ENCODE measurements at places on chromosomes 7 and 10. TPM values are rescaled to one million over a fixed set of nuclear protein-coding genes. Genes with fewer than 3 reads are reported as not detected.

DNA sequence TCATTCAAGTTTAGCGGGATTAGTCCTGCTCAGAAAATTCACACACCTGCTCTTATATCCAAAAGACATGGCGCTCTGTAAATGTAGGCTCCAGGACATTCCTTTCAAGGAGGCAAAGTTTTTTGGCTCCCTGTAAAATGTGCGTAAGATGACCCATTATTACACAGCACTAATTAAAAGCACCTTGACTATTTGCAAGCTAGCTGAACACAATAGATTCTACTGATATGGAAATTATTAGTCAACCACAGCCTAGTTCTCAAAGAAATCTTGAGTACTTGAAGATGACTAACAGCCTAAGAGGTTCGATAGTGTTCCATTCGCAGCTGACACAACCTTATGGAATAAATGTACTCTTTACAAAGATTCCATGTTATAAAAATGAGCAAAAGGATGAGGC is 175.2 kb downstream of the BMPER start:
- DNase-seq, result no peak
- no peaks in the 10 kb centered on the region for H3K36me3 ChIP-seq
- no peaks in the 10 kb centered on the region for H3K27me3 ChIP-seq
- no peak overlapping the region for H3K4me3 ChIP-seq
- peaks cover 2% of the 10 kb centered on the region for H3K4me1 ChIP-seq

DNA sequence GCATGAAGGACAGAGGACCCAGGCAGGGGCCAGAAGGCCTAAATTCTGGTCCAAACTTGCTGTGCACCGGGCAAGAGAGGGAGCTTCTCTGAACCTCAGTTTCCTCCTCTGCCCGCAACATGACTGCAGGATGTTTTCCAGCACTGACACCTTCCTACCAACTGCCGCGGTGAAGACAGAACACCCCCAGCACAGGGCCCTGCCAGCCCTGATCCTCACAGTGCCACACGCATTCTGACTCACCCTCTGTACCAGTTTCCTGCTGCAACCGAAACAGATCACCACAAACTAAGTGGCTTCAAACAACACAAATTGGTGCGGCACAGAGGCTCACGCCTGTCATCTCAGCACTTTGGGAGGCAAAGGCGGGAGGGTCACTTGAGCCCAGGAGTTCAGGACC is 18.1 kb downstream of the MAD1L1 start:
- H3K4me1 ChIP-seq, result no peaks in the 10 kb centered on the region
- H3K4me3 ChIP-seq, result no peak overlapping the region
- H3K27me3 ChIP-seq, result no peaks in the 10 kb centered on the region
- no peak for DNase-seq
- H3K36me3 ChIP-seq, result peaks cover 11% of the 10 kb centered on the region

DNA sequence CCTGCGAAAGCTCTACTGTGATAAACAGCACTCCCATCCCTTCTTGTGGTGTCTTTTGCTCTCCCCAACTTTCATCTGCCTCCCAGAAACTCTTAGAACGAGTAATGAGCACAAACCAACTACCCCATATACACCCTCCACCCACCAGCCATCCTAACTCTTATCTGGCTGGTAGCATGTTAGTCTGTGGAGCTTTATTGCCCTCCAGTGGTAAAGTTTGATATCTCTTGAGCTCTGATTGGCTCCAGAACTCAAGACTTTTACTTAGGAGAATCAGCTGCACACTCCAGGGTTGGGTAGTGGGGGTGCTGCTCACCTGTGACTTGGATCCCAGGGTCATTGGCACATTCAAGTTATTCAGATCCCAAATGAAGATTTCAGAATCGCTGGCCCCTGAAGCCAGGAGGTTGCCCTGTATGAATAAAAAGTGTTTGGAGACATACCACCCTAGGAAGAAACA is 10.9 kb downstream of the SEC31B start:
- no peaks in the 10 kb centered on the region for H3K4me1 ChIP-seq
- DNase-seq, result peak; percentile 52
- no peak overlapping the region for H3K27ac ChIP-seq

- H3K27me3 ChIP-seq, result no peaks in the 10 kb centered on the region
- H3K36me3 ChIP-seq, result no peaks in the 10 kb centered on the region
- no peaks in the 10 kb centered on the region for H3K4me1 ChIP-seq
- no peak overlapping the region for H3K27ac ChIP-seq
- H3K4me3 ChIP-seq, result no peak overlapping the region
- DNase-seq, result no peak
Observed at GRCh38 chr10:107010531-107010930, 154.0 kb downstream of the SORCS1 start.

GRCh38 chr7:82091126-82091684 is 321.4 kb upstream of the HGF start:
- H3K27ac ChIP-seq, result no peak overlapping the region
- no peak overlapping the region for H3K4me3 ChIP-seq
- no peaks in the 10 kb centered on the region for H3K4me1 ChIP-seq

DNA sequence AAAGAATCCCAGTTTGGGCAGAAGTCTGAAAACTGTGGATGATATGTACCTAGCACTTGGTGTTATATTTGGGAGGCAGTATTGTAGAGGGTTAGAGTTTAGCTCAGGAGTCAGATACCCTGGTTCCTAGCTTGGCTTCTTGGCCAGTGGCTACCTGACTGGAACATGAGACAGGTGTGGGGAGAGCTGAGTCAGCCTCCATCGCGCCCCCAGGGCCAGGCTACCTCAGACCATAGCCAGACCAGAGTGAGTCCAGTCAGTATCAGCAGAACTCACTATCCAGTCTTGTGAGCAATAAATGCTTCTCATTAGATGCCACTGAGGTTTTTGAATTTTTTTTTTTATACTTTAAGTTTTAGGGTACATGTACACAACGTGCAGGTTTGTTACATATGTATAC is 26.0 kb downstream of the CYP3A5 start:
- no peak overlapping the region for H3K4me3 ChIP-seq
- H3K27me3 ChIP-seq, result no peaks in the 10 kb centered on the region
- no peaks in the 10 kb centered on the region for H3K4me1 ChIP-seq
- no peak overlapping the region for H3K27ac ChIP-seq
- H3K36me3 ChIP-seq, result no peaks in the 10 kb centered on the region
- no peak for DNase-seq

Gene LRRC4
- 0.33 TPM for total RNA-seq

Gene ABCB1
- total RNA-seq, result 0.77 TPM

Gene PHKG1
- total RNA-seq, result 1.3 TPM
